ENCODE measurements at places on chromosomes 3 and 15. TPM values are rescaled to one million over a fixed set of nuclear protein-coding genes. Genes with fewer than 3 reads are reported as not detected.

DNA sequence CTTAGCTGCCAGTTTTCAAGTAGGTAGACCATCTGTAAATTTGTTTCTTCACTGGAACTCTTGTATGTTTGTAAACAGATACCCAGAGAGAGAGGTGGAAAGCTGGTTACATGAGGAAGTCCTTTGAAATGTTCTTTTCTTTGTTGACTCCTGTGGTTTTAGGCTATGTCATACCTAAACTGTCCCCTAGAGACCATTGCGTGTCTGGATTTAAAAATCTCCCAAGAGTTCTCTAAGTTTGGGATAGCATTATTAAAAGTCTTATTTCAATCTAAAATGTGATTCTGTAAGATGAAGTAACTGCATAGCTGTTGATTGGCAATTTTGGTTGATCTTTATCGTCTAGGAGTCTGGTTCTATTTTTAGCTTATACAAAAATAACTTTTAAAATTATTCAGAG, 127.2 kb downstream of the GHSR start:
- H3K36me3 ChIP-seq = peaks cover 5% of the 10 kb centered on the region
- H3K4me1 ChIP-seq = peaks cover 12% of the 10 kb centered on the region
- DNase-seq = no peak
- H3K27me3 ChIP-seq = no peaks in the 10 kb centered on the region
- H3K4me3 ChIP-seq = no peak overlapping the region

A4GNT gene
- not detected for total RNA-seq

SERINC4 gene
- total RNA-seq = 0.72 TPM

GRCh38 chr3:71057526-71057894, 526.0 kb downstream of the FOXP1 start:
- no peak overlapping the region for H3K4me3 ChIP-seq
- no peak overlapping the region for H3K27ac ChIP-seq
- peaks cover 7% of the 10 kb centered on the region for H3K27me3 ChIP-seq
- H3K36me3 ChIP-seq = no peaks in the 10 kb centered on the region
- peaks cover 2% of the 10 kb centered on the region for H3K4me1 ChIP-seq

PPP1R14D gene
- not detected for total RNA-seq

- no peak overlapping the region for H3K27ac ChIP-seq
- H3K4me3 ChIP-seq = no peak overlapping the region
- no peak for DNase-seq
- no peaks in the 10 kb centered on the region for H3K27me3 ChIP-seq
- H3K4me1 ChIP-seq = no peaks in the 10 kb centered on the region
These were observed 17.8 kb upstream of the THUMPD3 start for GRCh38 chr3:9345041-9345440.

DNA sequence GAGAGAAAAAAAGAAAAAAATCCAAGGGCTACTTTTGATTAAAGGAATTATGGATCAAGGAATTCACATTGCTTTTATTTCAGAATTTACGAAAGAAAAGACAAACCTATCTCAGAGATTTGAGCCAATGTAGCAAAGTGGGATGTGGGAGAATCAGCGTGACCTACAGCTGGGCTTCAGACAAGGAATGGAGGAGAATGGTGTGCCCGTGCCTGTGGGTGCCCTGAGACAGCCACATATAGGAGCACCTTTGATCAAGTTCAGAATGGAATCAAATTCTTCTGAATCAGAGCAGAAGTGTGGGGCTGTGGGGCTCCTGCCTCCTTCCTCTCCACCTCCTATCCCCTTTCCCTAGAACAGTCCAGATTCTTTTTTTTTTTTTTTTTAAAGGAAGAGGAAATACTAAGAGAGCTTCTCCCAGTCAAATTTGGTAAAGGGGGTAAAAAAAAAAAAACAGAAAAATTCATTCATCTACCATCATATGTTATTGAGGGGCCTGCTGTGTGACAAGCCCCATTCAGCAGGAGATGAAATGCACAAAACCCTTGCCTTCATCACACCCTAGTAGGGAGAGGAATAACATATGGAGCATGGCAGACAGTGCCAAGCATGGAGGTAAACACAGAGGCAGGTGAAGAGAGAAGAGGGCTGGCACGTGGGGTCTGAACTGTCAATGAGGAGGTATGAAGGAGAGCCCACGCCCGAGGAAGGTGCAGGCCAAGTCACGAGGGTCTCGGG, 25.0 kb upstream of the MUSTN1 start:
- peaks cover 11% of the 10 kb centered on the region for H3K36me3 ChIP-seq
- H3K27me3 ChIP-seq = no peaks in the 10 kb centered on the region
- no peaks in the 10 kb centered on the region for H3K4me1 ChIP-seq
- no peak overlapping the region for H3K27ac ChIP-seq
- H3K4me3 ChIP-seq = no peak overlapping the region

PLA2G4F gene
- 0.11 TPM for total RNA-seq

DET1 gene
- total RNA-seq = 10.2 TPM

DNA sequence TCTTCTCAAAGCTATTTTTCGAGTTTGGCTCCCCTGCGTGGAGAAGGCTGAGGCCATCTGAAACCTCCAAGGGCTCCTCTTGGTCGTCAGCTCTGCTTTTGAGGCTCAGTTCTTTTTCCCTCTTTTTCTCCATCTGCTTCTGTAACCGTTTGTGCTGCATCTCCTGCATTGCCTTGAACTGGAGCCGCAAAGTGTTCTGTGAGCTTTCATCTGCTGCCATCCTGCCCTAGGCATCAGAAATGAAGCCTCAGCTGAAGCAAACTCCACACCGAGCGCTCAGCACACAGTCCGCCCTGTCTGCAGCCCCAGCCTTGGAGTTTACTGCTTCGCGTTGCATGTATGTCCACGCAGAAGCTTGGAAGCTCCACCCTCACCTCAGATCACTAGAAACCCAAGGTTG, 14.9 kb downstream of the CCDC13 start:
- no peak overlapping the region for H3K4me3 ChIP-seq
- peaks cover 2% of the 10 kb centered on the region for H3K36me3 ChIP-seq
- H3K27ac ChIP-seq = no peak overlapping the region

- peaks cover 14% of the 10 kb centered on the region for H3K4me1 ChIP-seq
- peak; percentile 62 for DNase-seq
- H3K4me3 ChIP-seq = no peak overlapping the region
- peaks cover 5% of the 10 kb centered on the region for H3K27me3 ChIP-seq
These were observed 65.3 kb downstream of the ASB7 start for GRCh38 chr15:100667405-100668347.

Measured in spinal cord (tissue), 10 donors.